ENCODE measurements at places on chromosomes 5 and 9.

- no peak for DNase-seq
Observed at GRCh38 chr9:8408575-8409190, 609.1 kb upstream of the DMAC1 start.

- no peak for DNase-seq
Observed at GRCh38 chr5:171635028-171635427, 150.6 kb upstream of the SMIM23 start.

DNA sequence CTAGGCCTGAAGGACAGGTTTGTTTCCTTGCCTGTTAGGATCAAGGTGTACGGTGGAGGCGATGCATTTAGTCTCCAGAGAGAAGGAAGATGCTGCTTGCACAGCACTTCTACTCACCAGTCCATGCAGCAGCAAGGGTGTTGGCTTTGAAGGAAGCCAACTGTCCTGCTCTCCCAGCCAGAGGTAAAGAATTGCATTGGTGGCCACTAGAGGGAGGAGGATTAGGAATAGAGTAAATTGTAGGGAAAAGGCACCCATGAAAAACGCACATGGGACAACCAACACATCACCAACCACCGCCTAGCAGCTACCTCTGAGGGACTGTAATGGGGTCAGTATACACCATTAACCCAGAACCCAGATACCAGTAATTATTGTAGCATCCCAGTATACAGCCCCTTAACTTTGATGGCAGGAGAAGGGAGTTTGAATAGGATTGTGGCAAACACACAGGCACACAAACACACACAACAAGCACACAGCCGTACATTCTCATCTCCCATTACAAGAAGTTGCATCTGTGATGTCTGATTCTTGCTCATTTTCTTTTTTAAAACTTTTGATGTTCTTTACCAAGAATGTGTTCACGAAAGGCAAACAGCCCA is 267.7 kb downstream of the ADAMTS6 start:
- DNase-seq, result no peak

DNA sequence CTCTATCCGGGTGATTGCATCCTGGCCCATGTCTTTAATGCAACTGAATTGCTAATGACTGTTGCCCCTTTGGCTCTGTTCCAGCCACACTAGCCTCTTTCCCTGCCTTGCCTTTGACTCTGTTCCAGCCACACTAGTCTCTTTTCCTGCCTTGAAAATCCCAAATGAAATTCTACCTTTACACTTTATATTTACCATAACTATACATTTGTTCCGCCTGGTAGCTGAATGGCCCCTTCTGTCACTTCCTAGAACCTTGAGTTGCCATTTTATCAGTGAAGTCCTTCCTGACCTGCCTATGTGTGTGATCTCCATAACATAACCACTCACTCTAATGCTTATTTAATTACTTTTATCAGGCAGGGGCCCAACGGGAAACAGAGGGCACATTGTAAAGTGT is 1120.4 kb upstream of the WWC1 start:
- DNase-seq, result no peak

GRCh38 chr5:75472973-75473372 is 38.5 kb downstream of the CERT1 start:
- DNase-seq, result no peak

All from chondrocyte (in vitro differentiated cells).